ENCODE measurements at places on chromosomes 5 and 9.

DNA sequence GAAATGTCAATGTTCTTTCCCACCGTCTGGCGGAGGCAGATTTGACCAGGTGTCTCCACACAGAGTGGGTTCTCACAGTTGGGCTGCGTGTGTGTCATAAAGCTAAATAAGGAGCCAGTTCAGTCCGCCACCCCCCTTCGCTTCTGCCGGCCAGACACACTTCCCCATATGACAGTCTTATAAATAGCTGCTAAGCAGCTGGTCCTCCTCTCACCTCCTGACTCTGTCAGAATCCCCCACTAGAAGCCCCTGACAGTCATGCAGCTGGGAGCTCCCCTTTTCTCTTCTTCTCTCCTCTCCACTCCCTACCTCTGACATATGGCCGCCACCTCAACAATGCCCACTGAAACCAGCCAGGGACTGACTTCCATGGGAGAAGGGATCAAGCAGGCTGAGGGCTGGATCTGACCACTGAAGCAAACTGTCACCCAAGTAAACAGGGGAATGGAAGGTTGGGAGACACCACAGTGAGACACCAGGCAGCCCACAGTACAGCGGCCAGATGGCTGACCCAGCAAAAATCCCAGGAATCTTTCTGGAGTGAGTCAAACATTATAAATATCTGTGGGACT, 141.9 kb upstream of the EFNA5 start:
- no peak for DNase-seq

DNA sequence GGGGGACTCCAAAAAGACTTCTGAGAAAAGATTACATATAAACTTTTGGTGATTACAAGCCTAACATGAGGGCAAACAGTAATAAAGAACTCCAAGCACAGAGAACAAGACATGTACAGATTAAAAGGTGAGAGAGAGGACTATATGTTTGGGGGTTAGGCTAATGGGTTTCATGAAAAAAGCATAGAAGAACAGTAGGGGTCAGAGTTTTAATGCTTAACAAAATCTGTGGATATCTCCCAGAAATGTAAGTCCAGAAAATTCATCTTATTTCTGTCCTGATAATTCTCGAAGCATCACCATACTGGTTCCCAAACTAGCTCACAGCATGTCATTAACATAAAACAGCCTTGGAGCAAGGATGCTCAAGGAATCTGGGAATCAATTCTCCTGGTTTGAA, 137.2 kb downstream of the ARRDC3 start:
- DNase-seq = no peak

DNA sequence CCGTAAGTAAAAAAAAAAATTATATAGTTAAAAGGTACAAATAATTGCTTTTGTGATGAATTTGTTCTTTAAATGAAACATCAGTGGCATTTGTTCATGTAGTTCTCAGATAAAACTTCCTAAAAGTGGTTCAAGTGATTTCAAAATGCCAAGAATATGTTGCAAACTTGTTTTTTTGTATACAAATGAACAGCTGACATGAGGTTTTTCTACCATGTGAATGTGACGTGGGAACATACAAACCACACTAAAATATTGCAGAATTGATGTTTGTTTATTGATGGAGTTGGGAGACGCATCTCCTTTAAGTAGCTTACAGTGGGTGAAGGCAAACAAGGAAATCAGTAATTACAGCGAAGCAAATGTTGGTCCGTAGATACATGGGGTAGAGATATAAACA, 16.9 kb downstream of the BASP1 start:
- DNase-seq = no peak

- DNase-seq = peak; percentile 21
Measured at GRCh38 chr5:161421067-161421466, 125.5 kb downstream of the GABRB2 start.

DNA sequence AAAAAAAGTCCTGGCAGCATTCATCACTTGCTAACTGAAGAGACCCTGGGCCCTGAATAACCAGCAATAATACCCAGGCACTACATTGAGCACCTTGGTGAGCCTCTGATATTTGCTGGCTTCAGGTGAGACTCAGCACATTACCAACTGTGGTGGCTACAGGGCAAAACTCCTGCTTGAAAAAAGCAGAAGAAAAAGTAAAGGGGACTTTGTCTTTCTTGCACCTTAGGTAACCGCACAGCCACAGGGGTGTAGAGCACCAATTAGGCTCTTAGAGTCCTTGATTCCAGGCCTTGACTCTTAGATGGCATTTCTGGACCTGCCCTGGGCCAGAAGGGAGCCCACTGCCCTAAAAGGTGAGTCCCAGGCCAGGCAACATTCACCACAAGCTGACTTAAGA, 269.5 kb downstream of the AUH start:
- DNase-seq = no peak

DNA sequence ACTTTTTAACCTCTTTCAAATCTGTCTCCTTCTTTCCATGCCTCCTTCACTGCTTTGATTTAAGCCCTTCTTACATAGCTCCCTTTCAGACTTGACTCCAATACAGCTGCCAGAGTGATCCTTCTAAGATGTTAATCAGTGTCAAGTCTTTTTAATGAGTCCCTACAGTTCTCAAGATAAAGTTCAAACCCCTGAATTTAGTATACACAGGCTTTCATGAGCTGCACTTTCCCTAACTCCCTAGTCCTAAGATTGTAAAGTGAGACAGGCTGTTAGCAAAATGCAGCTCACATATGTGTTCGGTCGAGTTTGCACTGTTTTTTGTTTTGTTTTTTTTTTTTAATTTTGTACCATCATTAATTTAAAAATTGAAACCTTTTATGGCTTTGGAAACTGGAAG, 190.4 kb upstream of the VCAN start:
- no peak for DNase-seq

All from mesendoderm (in vitro differentiated cells).